ENCODE measurements at places on chromosomes 4 and X.

DNA sequence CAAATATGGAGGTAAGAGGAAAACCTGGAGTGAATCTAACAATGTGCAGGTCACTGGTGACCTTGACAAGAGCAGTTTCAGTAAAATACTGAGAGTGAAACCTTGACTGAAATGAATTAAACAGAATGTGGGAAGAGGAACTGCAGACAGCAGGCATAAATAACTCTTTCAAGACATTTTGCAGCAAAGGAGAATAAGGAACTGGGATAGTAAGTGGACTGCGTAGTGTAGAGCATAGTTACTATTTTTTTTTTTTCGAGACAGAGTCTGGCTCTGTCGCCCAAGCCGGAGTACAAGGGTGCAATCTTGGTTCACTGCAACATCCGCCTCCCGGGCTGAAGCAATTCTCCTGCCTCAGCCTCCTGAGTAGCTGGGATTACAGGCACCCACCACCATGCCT lies 24.0 kb downstream of the RBMX start:
- DNase-seq, result no peak

- DNase-seq, result no peak
These were observed 139.3 kb downstream of the GPR143 start for GRCh38 chrX:9626379-9626778.

- no peak for DNase-seq
These were observed 312.2 kb downstream of the DCTD start for GRCh38 chr4:182604953-182605352.

GRCh38 chrX:133005042-133005441 lies 46.6 kb upstream of the HS6ST2 start:
- DNase-seq, result no peak

DNA sequence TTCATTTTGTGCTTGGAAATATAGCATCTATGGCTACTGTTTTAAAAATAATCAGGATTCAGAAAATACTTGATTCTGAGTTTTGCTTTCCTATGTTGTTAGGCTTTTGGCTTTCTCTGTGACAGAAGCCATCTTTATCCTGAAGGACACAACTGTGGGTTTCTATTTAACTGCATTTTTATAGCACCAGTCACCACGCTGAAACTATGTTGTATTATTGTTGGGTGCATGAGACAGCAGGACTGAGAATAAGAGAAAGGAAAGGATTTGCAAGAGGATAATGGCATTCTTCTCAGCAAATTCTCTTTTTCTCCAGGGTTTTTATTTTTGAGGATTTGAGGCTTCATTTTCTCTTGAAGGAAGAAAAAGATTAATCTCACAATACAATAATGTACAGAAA lies 10.1 kb upstream of the NEUROG2 start:
- DNase-seq, result no peak

DNA sequence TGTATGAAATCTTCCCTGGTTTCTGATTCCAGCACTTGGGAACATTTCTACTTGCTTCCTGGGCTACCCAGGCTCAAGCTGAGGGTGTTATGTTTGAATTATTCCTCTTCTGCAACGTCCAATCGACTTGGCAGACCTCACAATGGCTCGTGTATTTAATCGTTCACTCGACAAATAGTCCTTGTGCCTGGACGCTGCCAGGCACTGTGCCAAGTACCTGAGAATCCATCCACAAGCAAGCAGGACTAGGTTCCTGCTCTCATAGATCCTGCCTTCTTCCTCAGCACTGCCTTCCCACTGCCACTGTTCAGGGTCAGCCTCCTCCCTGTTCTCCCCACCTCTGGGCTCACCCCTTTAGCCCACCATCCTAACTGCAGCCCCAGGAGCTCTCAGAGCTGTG lies 113.3 kb downstream of the EFNB1 start:
- no peak for DNase-seq

DNA sequence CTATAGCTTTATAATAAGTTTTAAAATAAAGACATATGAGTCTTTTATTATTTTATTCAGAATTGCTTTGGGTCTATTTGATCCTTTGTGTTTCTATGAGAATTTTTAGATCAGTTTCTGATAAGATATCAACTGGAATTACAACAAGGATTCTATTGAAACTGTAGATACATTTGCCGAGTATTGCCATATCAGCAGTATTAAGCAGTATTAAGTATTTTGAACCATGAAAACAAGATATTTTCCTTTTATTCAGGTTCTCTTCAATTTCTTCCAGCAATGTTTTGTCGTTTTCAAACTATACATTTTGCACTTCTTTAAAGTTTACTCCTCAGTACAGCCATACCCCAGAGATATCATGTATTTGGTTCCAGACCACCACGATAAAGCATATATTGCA lies 598.8 kb downstream of the DACH2 start:
- DNase-seq, result no peak

GRCh38 chr4:187555174-187555573 lies 440.4 kb upstream of the ZFP42 start:
- DNase-seq, result no peak

DNA sequence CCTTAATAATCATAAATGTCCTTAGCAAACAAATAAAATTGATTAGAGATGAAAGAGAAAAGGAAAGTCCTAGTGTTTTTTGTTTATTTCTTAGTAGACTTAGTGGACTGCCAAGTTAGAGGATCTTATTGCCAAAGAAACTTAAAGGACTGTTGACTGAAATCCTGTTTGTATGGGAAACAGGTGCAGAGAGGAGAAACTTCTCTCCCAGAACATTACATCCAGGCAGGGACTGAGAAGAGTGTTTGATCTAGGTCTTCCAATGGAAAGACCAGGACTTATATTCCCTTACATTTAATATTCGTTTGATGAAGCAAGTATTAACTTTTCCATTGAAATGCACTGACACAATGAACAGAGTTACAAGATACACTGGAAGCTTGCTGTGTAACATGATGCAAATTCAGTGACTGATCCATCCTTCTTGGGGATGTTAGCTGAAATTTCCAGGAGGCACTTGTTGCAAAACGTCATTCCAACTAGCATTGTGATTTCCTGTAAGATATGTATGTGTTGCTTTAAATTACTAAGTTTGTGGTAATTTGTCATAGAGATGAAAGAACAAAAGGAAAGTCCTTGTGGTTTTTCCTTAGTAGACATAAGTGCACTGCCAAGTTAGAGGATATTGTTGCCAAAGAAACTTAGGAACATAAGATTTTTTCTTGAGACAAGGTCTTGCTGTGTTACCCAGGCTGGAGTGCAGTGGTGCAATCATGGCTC lies 505.6 kb downstream of the STIM2 start:
- DNase-seq, result no peak

DNA sequence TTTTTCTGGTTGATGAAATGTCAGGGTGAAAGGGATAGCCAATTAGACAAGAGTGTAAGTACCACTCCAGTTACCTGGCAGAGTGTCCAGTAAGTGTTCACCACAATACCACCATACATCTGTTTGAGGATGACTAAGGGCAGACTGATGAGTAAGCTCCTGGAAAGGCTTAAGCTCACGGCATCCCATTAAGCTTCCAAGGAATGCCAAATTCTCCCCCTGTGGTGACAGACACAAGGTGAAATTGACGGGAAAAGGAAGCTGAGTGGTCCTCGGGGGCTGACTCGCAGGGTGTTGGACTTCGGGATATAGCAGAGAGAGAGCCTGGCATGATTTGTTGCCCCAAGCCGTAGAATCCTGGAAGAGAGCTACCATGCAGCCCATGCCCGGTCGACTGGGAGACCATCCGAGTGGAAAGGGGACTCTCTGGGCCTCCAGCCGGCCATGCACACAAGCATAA lies 7.6 kb upstream of the BST1 start:
- DNase-seq, result no peak

GRCh38 chr4:99633772-99634171 lies 23.9 kb downstream of the C4orf54 start:
- no peak for DNase-seq

- DNase-seq, result no peak
These were observed 37.1 kb upstream of the IRAK1 start for GRCh38 chrX:154056770-154057241.

DNA sequence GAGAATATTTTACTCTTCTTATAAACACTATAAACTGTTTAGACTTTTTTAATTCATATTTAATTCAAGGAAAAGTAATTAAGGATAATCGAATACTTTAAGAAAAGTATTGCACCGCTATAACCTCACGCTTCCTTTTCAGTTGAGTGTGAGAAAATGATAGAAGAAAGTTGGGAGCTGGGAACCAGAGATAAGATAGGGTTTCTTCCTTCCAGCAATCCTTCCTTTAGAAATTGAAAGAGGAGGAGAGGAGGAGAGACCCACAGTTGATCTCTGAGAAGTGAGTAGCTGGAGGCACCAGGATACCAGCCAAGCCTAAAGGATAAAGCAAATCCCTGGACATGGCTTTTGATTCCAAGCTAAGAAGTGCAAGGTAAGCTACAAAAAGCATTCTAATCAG lies 242.3 kb upstream of the NOCT start:
- no peak for DNase-seq

- DNase-seq, result no peak
These were observed 111.4 kb downstream of the NYX start for GRCh38 chrX:41558531-41558930.

DNA sequence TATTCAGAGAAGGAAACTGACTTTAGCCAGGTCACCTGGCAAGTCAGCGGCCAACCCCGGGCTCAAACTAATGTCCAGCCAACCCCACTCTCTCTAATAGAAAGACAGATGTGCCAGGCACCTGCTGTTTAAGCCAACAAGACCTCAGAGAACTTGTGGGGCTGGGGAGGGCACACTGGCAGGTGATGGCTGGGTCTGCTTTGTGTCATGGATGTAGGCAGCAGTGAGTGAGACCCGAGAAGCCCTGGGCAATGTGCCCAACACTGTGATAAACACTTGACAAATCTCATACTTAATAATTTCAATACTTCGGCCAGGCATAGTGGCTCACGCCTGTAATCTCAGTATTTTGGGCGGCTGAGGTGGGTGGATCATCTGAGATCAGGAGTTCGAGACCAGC lies 9.0 kb upstream of the CD99L2 start:
- no peak for DNase-seq

- DNase-seq, result no peak
These were observed 18.7 kb downstream of the KDM6A start for GRCh38 chrX:44891642-44892041.

DNA sequence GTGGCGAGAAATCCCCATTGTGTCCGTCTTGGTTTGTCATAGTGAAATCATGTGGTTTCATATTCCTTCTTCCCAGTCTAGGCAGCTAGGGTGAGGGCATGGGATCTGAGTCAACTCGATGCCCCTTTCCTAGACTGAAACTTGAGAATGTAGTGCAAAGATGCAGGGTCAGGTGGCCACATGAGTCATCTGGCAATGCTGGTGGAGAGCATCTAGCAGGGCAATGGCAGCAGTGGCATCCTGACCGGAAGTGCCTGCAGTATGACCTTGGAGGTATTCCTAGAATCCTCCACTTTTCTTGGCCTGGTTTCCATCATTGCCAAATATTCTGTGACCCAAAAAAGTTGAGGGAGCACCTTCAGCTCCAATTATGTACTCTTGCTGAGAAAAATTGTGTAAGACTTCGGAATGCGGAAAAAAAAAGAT lies 39.1 kb upstream of the TMEM184C start:
- DNase-seq, result no peak

- DNase-seq, result no peak
These were observed 358.3 kb upstream of the BOD1L1 start for GRCh38 chr4:13985837-13986236.

DNA sequence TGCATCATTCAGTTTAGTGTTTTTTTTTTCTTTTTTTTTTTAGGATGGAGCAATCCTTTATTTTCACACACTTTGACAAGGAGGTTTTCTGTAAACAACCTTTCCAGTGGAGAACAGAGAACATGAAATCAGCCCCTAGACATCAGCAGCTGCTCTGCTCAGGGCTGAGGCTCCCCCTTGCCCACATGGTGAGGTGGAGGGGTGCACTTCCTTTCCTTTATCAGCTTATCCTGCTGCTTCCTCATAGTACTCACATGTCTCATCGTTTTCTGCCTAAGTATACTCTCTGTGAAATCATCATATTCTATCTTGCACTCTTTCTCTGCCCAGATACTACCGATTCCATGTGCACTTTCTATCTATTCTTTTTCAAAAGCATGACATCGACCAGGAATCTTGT lies 47.6 kb upstream of the PRSS12 start:
- no peak for DNase-seq

DNA sequence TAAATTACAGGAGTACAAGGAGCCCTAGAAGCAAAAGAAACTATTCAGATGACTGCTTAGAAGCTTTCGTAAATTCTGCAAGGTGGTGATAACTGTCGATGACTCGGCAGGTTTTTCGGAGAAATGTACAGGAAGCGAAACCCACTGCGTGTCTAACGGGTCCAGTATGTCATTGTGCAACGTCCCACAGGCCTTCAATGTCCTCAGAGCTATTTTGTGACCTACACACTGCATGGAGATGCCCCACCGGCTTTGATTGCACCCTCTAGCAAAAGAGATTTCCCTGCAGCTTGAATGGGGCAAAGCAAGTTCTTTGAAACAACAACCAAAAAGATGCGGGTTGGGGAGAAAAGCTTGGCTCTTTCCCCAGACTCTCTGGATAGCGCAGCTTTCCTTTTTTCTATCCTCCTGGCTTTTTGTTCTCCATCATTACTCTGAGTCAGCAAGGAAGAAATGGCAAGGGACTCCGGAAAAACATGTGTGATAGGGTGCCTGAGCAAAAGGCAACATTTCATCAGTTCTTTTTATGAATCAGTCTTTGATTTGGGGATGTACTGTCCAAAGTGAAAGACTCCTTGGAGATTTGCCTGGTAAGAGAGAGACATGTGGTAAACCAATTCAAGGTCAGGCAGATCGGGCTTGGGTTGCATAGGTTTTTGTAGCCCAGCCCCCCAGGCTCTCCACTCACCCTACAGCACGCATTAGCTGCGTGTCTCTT lies 112.0 kb upstream of the TBL1X start:
- DNase-seq, result no peak

DNA sequence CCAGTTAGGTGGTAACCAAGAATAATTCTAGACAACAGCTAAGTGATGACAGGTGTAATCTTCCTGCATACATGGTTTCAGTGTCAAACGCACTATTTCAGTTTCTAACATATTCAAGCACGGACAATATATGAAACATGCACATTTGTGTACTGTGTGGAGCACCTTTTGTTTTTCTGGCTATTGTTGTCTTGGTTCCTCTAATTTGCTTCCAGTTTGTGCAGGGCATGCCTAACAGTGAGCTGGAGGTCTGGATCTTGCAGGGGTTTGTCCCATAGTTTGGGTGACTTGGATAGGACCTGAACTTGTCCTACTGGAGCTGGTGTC lies 70.5 kb upstream of the TBC1D9 start:
- DNase-seq, result no peak
